ENCODE measurements at places on chromosomes 1 and 21. TPM values are rescaled to one million over a fixed set of nuclear protein-coding genes. Genes with fewer than 3 reads are reported as not detected.

RORC gene
- not detected for total RNA-seq

ACTA1 gene
- total RNA-seq: 6.8 TPM

ACOT7 gene
- total RNA-seq: 26.5 TPM

PIK3C2B gene
- 33.7 TPM for total RNA-seq

COL11A1 gene
- 1.3 TPM for total RNA-seq

GRCh38 chr1:34688006-34688741 is 66.7 kb upstream of the GJB5 start:
- DNase-seq: no peak

DNA sequence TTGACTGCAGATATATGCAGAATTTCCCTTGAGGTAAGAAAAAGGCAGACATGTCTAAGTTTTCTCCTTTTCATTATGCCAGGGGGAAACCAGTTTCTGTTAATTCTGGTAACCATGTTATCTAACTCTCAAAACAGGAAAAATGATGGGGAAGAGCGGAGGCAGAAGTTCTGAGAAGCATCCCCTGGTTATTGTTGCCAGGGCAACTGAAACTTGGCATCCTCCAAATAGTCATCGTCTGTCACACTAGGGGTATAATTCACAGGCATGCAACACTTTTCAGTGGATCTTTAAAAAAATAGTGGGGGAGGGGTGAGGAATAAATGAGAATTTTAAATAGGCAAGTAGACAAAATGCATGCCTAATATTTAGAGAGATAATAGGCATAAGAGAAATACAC is 715.3 kb upstream of the CXADR start:
- DNase-seq: no peak

- no peak for DNase-seq
Measured at GRCh38 chr1:147579532-147579931, 38.2 kb downstream of the BCL9 start.

DNA sequence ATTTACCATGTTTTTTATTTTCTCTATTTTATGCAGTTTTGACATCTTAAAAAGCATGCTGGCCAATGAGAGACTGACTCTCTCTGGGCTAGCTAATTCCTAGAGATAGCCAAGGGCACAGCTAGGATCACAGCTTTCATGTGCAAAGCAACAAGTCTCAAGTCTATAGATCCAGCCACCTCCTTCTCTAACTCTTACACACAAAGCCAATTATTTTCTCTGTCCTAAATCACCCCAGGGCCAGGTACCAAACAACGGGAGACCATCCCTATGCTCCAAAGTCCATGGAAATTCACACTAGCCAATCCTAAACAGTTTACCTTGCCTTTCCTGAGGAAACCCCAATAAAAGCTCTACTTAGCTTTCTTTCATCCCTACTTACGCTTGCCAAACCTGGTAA is 38.0 kb downstream of the ARHGAP29 start:
- DNase-seq: no peak

GRCh38 chr21:26635681-26636080 is 62.6 kb upstream of the CYYR1 start:
- no peak for DNase-seq

- DNase-seq: no peak
Measured at GRCh38 chr1:42891465-42892138, 45.2 kb downstream of the ZNF691 start.

GRCh38 chr1:59162665-59163064 is 134.2 kb upstream of the FGGY start:
- DNase-seq: no peak

- DNase-seq: no peak
Measured at GRCh38 chr1:67294836-67295617, 12.6 kb upstream of the IL12RB2 start.

GRCh38 chr21:43720539-43721166 is 1.7 kb downstream of the PDXK start:
- DNase-seq: peak; percentile 76

DNA sequence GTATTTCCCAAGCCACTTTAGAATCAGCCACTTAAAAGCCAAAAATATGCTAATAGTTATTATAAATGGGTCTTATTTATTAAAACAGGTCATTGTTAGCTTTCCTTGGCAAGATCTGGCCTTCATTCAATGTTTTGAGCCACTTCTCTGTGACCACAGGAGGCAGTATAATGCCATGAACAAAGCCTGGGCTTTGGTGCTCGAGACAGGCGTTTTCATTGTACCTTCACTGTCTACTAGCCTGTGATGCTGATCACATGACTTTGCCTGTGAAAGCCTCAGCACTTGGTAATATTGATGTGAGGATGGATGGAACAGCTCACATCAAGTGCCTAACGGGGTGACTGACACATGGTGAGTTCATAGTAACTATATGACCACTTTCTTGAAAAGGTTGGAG is 217.0 kb downstream of the RWDD3 start:
- no peak for DNase-seq

DNA sequence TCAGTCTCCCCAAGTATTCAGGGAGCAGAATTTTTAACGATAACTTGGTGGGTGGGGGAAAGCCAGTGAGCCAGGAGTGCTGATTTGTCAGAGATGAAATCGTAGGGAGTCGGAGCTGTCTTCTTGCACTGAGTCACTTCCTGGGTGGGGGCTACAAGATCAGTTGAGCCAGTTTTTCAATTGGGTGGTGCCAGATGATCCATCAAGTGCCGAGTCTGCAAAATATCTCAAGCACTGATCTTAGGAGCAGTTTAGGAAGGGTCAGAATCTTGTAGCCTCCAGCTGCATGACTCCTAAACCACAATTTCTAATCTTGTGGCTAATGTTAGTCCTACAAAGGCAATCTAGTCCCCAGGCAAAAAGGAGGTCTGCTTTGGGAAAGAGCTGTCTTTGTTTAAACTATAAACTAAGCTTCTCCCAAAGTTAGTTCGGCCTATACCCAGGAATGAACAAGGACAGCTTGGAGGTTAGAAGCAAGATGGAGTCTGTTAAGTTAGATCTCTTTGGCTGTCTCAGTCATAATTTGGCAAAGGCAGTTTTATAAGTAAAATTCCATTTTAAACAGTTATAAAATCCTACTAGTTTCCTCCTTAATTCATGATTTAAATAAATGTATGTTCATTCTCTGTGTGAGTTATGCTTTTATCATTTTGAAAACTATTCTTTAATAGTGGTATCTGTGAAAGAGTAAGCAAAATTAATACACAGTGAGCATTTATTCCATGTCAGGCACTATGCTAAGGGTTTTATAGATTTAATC is 51.7 kb downstream of the SLC16A1 start:
- no peak for DNase-seq

- DNase-seq: no peak
Measured at GRCh38 chr1:37605061-37605650, 9.4 kb upstream of the GNL2 start.
